ENCODE measurements at places on chromosomes 3 and 15. TPM values are rescaled to one million over a fixed set of nuclear protein-coding genes. Genes with fewer than 3 reads are reported as not detected.
A peak's percentile ranks its signal among the peaks of the same experiment; 100 is the strongest.

ARPP19 gene
- total RNA-seq: 54.4 TPM

SAMD7 gene
- total RNA-seq: not detected

CD276 gene
- 85.6 TPM for total RNA-seq

EXD1 gene
- not detected for total RNA-seq

CX3CR1 gene
- total RNA-seq: not detected

PRR20G gene
- total RNA-seq: not detected

CDV3 gene
- total RNA-seq: 90.6 TPM

CCDC33 gene
- total RNA-seq: not detected

PDZRN3 gene
- not detected for total RNA-seq

SLC12A1 gene
- total RNA-seq: not detected

DCP1A gene
- 12.7 TPM for total RNA-seq

DNA sequence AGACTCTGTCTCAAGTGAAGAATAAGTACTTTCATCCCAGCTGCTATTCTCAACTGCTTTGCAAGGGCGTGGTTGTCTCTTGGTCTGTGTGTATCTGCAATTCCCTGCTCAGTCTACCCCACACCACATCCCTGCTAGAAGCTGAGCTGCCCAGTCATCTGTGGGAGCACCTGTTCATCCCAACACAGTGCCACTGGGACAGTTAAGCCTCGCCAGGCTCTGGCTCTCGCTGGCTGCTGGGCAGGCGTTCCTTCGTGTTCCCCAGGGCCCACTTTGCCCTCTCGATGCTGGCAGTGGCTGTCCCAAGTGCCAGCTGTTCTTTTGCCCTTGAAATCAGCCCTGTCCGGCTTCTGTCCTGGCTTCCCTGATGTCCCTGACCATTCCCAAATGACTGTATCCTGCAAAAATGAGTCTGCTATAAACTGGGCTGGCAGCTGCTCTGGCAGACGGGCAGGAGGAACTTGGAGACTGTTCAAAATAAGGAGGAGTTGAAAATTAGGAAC is 91.6 kb upstream of the KLHL25 start:
- no peak for DNase-seq

GRCh38 chr15:56102441-56102840 is 109.0 kb upstream of the NEDD4 start:
- no peak for DNase-seq

DNA sequence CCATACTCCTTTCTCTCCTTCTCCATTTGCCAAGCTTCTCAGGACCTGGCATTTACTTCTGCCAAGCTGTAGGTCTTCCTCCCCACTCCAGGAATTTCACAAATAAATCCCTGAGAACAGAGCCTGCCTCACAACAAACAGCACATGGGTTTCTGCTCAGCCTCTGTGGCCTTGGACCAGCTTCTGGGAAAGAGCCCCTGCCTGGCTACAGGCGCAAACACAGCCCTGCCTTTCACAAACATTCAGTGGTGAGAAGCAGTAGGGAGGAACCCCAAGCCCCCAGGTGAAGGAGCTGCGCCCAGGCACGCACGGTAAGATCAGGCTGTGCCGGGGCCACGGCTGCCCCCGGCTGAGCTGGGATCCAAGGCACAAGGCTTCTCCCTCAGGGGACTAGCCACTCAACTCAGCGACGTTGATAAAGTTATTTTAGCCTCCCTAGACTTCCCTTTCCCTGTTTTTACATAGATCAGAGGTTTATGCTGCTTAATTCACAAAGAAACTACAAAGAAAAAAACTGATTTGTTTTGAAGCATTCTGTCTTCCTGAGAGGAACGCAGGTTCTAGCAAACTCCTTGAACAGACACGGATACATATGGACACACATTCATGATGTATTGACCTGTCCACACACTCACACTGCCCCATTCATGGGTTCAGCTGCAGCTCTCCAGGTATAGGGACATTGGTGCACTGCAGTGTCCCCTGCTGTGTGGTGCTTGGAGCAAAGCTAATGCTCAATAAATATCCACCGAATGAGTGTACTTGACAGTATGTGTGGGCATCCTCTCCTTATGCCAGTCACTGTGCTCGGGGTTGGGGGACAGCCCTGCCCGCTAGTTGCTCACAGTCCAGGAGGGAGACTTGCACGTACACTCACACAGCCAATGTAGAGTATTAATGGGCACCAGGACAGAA is 25.4 kb downstream of the HES1 start:
- no peak for DNase-seq

DNA sequence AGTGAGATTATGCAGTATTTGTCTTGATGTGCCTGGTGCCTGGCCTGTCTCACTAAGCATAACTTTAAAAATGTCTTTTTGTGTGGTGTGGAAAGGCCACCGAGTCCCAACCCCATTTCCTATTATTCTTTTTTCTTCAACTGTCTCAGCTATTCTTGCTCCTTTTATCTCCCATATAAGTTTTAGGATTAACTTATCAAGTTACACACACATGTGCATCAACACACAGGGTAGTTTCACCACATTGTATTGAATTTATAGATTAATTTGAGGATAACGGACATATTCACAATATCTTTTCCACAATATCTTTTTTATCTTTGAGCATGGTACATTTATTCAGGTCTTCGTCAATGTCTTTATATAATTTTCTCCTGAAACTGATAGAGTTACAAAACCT is 127.6 kb downstream of the RYR3 start:
- no peak for DNase-seq

DNA sequence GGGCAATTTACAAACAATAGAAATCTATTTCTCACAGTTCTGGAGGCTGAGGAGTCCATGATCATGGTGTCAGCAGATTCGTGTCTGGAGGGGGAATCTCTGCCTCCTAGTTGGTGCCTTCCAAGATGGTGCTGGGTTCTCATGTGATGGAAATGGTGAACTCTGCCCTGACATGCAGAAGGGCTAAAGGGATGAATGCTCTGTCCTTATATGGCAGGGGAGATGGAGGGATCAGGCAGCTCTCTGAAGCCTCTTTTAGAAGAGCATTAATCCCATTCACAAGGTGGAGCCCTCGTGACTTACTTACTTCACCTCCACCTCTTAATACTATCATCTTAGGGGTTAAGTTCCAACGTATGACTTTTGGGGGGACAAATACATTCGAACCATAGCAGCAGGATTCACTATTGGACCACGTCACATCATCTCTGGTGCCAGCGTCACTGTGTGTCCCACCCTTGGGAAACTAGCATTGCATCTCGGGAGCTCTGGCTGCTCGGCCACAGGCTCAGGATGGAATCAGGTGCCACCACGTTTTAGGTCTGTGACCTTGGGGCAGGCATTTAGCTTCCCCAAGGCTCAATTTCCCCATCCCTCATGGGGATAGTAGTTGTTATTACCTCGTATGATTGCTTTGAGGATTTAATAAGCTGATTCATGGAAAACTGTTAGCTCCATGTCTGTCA is 53.0 kb downstream of the SV2B start:
- no peak for DNase-seq

- no peak for DNase-seq
These were observed 103.7 kb upstream of the TLE3 start for GRCh38 chr15:70201425-70201775.

GRCh38 chr3:56355570-56356185 is 112.6 kb downstream of the ERC2 start:
- peak; percentile 68 for DNase-seq

GRCh38 chr3:52670621-52671521 is 14.8 kb downstream of the PBRM1 start:
- DNase-seq: peak; percentile 99

- DNase-seq: no peak
These were observed 156.6 kb upstream of the SLC24A5 start for GRCh38 chr15:47964229-47964628.

DNA sequence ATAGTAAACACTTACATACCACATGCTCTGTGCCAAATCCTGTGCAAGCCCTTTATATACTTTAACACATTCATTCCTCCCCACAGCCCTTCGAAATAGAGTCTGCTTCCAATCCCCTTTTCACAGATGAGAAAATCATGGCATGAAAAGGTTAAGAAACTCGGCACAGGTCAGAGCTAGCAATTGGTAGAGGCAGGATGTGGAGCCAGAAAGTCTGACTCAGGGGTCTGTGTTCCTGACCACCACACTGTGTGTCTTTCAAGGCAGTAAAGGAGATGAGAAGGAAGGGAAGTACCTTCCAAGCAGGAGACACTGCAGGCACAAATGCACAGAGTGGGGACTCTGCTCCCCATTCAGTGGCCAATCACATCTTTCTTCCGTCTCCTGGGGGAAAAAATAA is 61.1 kb downstream of the SCN11A start:
- DNase-seq: no peak

DNA sequence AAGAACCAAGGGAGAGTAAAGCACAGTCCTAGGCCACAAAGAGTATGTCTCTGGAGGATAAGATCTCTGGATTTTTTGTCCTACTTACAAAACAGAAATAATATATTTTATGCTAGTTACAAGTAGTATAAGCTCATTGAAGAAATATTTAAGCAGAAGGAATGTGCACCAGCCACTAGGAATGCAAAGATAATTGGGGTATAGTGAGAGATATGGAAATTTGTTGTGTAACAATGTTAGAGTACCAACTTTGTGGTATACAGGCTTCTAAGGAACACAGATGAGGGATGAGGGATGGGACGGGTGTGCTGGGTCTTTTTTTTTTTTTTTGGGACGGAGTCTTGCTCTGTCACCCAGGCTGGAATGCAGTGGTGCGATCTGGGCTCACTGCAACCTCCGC is 26.5 kb downstream of the AKAP13 start:
- DNase-seq: no peak

DNA sequence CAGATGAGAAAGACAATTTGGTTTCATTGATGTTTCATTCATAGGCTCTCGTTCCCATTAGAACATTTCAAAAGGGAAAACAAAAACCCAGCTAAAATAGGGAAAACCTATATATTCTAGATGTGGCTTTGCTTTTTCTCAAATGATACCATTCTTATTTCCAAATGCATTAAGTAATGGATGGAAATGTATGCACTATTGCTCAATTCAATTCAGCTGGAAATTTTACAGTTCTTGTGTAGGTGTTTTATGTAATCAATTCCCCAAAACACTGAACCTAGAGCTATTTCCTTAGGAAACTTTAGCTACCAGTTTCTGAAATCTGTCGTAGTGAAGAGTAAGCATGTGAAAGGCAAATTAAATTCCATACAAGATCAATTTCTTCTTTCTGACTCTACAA is 11.7 kb downstream of the IL1RAP start:
- no peak for DNase-seq

DNA sequence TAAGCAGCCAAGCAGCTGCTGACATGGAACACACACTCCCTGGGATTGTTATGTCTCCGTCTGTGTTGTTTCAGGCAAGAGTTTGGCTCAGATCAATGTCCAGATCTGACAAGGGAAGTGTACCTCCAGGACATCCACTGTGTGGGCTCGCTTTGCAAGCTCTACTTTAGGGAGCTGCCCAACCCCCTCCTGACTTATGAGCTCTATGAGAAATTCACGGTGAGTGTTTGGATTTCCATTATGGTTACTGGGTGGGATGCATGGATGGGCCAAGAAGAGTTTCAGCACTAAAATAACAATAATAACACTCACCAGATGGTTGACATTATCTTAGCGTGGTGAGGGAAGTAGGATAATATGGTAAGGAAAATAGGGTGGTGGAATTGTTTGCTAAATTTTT is 74.1 kb downstream of the ARHGAP31 start:
- DNase-seq: no peak

DNA sequence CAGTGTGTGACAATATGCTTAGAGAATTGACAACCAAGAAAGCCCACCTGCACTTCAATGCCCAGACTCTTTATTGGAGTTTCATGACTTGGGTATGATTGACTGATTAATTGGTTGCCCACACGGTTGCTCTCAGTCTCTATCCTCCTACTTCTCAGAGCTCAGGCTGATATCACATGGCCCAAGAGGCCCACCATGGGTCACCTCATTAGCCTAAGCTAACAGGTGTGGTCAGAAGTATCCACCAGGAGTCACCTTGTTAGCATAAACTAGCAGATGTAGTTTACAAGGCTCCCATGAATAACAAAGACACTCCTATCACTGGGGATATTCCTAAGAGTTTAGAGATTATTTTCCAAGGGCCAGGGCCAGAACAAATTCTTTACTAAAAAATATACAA is 120.2 kb upstream of the MBNL1 start:
- no peak for DNase-seq

DNA sequence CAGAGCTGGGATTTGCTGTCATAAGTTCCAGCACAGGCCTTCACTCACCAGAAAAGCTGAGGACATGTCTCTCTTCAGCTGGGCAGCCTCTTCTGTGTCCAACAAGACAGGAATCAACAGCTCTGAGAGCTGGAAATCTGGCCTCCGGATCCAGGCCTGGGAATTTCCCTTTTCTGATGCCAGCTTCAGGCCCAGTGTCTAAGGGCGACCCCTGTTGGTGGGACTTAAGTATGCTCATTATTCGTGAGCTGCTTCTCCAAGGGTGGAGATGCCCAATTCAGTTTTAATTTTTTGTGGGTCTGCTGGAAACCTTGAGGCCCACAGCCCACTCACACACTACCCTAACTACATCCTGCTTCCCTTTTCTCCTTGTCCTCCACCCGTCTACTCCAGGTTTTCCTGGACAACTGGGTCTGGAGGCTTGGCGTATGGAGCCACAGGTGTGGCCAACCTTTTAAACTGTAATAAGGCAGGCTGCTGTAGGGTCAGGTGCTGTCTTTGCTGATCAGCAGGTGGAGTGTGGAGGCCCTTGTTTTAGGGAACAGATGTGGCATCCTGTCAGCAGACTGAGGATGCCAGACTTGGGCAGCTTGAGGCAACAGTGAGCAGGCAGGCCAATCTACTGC is 2.6 kb upstream of the CEMIP start:
- DNase-seq: peak; percentile 74

DNA sequence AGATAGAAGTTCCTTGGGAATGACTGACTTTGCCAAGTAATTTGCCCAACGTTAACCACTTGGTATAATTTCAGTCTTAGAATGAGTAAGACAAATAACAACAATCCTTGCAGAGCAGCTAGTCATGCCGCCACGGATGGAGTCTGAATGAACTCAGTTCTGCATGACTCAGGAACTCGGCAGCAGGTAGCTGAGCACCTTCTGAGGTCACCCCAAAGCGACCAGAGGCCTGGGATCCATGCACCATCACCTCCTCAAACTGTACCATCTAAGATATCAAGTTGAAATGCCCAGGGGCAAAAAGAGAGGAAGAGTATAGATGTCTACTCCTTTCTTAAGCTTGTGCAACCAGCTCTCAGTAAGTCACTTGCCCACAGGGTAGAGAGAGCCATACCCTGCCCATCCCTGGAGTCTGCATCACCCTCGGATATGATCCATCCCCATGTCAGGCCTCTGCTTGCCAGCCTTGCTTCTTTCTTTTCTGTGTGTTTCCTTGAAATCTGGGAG is 8.5 kb upstream of the CDCP1 start:
- peak; percentile 93 for DNase-seq
